Inflammatory macrophage (primary cell): ENCODE measurements at places on chromosomes 4 and X.

DNA sequence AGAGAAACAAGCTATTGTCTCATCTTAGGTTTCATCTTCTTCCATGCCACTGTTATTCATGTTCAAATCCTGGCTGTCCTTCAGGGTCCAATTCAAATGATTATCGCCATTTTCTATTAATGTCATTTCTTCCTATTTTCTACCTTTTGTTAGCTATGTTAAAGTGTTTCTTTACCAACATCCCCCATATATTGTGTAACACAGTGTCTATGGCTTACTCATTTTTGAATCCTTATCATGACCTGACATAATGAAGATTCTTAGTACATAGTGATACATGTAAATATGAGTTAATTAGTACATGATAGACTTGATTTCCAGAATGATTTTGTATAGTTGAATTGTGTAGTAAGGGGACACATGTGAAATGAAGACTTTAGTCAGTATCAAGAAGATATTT, 152.4 kb downstream of the SNCA start:
- DNase-seq = no peak

DNA sequence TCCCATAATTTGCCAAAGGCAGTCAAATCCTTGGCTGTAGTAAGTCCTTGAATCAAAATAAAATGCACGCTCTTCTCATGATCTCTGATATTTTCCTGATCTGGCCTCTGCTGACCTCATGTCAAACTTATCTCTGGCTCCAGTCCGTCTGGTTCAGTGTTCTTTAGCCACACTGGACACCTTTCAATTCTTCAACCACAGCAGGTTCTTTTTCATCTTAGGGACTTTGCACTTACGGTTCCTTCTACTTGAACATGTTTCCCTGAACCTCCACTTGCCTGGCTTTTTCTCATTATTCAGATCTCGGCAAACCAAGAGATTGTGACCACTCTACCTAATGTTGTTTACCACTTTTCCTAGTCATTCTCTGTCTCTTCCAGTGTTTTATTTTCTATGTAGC, 10.3 kb downstream of the ENPEP start:
- DNase-seq = no peak

- no peak for DNase-seq
Measured at GRCh38 chr4:17174751-17175150, 276.3 kb upstream of the LDB2 start.

DNA sequence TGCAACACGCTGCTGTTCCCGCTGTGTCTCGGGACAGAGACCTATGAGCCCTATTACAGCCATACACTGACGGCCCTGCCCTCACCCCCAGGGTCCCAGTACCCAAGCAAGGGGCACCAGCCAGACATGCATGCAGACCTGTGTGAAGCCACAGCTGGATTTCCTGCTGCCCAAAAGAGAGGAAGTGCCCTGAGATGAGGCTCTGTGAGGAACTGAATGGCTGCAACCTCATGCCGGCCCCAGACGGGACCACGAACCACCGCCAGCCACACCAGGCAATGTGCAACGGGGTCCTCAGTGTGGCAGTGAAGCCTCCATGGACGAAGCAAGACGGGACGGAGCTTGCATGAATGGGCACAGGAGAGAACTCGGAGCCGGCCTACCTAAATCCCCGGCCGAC, 21.1 kb downstream of the CTBP1 start:
- no peak for DNase-seq

DNA sequence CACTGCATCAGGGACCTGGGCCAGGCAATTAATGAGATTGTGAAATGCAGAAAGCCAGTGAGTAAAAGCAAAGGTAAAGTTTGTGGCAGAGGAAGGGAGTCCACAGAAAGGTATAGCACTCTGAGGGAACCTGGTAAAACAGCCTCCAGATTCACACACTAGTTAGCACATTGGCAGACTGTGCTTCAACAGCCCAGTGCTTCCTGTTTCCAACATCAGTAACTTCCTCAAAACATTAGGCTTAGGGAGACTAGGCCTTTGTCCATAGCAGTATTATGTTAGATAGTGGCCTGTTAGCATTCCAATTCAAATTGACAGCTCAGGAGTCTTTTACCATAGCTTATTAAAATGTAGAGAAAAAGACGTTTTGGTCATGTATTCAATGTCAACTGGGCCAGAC, 582.6 kb upstream of the ACTRT1 start:
- DNase-seq = peak; percentile 0

GRCh38 chr4:52093466-52093865, 42.4 kb downstream of the SPATA18 start:
- no peak for DNase-seq

- DNase-seq = no peak
Measured at GRCh38 chr4:145898926-145899531, 39.6 kb downstream of the ZNF827 start.

GRCh38 chr4:85496933-85497332, 22.0 kb downstream of the ARHGAP24 start:
- DNase-seq = no peak

DNA sequence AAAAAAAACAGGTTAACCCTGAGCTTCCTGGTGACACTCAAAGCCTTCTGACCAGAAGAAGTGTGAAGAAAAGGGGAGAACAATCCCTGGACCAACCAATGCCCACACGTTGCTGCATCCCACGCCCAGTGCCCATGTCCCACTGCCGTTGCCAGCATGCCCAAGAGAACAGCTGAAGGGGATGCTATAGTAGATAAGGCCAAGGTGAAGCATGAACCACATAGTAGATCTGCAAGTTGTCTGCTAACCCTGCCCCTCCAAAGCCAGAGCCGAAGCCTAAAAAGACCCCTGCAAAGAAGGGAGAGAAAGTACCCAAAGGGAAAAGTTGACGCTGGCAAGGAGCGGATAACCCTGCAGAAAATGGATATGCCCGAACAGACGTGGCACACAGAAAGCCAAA, 11.3 kb upstream of the CD38 start:
- DNase-seq = no peak

GRCh38 chr4:123102897-123103471, 180.6 kb upstream of the NUDT6 start:
- DNase-seq = peak; percentile 54

- DNase-seq = no peak
Measured at GRCh38 chr4:23900636-23901035, 10.8 kb upstream of the PPARGC1A start.

DNA sequence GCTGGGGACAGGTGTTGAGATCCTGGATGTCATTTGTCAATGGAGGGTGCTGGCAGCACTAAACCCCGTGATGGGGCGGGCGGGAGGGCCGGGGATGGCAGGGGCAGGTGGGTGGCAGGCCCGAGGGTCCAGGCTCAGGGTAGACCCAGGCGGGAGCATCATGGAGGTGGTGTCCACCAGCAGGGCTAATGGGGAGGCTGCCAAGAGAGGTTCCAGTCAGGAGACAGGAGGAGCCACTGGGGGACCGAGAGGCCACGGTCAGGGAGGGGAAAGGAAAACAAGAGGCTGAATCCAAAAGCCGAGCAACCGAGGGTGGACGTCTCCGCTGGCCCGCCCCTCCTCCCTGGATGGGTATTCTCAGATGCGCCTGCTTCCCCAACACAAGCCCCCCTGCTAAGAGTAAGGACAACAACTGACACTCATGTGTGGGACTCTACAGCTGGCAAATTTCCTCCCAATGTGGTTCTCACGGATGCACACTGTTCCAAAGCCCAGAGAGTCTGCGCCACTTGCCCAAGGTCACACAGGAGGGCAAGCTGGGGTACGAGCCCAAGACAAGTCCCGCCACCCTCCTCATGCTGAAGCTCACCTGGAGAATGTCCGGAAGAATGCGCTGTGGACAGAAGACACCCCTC, 132.0 kb downstream of the CPZ start:
- no peak for DNase-seq

GRCh38 chr4:107994894-107995293, 5.2 kb downstream of the HADH start:
- no peak for DNase-seq

DNA sequence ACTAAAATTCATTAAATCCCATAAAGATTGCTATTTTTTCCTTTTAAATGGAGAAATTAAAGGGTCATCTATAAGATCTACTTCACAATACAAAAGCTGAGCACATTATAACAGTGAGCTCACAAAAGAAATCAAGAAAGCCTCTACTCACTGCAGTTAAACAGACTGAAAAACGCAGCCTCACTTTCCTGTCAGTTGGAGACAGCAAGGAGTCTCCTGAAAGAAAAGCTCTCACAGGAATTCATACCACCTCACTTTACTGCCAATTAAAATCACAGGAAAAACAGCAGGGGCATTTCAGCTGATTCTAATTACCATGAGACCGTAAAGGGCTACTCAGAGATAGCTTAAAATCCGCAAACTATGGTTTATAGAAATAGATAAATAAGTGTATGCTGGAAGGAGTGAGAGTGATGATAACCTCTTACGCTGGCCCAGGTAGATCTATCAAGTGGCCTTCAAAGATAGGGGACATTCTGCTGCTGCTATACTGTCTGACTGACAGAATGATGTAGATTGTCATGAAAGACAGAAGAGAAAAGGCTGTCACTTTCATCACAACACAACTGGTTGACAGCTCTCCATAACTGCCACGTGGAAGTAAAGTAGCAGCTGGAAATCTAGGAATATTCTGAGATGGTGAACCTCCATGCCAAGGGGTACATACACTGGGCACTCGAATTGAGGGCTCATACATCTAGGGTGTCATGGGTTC, 1333.7 kb upstream of the DIAPH2 start:
- no peak for DNase-seq

- DNase-seq = peak; percentile 34
Measured at GRCh38 chrX:41236629-41237028, 97.3 kb upstream of the DDX3X start.

GRCh38 chr4:22356987-22357596, 158.8 kb downstream of the ADGRA3 start:
- no peak for DNase-seq

DNA sequence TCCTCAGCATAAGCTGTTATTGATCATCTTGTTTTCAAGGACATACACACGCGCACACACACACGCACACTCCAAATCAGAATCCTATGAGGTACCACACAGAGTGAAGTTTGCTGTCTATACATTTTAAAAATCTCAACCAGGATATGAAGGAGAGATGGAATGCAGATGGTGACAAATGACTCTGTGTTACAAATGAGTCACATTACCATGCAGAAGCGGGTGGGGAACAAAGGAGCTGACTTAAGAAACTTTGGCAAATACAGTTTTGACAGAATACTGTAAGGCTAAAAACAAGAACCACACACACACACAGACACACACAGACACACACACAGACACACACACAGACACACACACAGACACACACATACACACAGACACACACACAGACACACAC, 81.7 kb downstream of the RELL1 start:
- DNase-seq = peak; percentile 76
